Fibroblast of skin of right quadriceps (primary cell): ENCODE measurements at places on chromosomes 6 and 20.

DNA sequence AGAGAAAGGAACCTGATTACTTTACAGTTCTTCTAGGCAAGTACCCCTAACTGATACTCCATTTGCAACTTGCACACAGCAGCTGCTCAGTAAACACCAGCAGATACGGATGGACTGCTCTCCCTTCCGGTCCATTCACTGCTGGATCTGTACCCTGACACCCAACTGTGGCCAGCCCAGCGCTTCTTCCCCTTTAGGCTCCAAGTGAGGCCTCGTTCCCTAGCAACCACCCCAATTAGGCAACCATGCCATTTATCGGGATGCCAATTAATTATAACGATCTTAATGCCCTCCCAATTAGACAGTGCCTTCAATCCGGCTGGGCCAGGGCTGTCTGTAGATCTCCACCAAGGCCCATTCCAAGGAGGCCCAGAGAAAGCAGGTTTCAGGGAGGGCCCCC, 3.2 kb downstream of the SULF2 start:
- no peak for DNase-seq

DNA sequence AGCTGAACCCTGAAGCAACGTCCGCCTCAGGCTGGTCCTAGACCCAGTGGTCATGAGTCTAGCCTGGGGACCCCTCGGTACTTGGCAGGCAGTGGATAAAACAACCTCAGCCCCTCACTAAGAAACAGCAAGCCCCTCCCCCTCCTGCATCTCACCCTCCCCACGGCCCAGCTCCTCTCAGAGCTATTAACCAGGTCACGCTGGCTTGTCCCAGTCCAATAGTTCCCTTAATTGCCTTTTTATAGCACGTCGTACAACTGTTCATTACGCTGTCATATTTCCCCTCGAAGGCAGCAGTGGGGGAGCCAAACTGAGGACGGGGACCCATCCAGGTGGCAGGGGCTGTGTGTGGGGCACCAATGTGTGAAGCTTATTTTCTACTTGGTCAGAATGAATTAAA, 8.6 kb upstream of the SLC32A1 start:
- DNase-seq: no peak

GRCh38 chr20:20369250-20370093, 1.6 kb downstream of the INSM1 start:
- DNase-seq: no peak

DNA sequence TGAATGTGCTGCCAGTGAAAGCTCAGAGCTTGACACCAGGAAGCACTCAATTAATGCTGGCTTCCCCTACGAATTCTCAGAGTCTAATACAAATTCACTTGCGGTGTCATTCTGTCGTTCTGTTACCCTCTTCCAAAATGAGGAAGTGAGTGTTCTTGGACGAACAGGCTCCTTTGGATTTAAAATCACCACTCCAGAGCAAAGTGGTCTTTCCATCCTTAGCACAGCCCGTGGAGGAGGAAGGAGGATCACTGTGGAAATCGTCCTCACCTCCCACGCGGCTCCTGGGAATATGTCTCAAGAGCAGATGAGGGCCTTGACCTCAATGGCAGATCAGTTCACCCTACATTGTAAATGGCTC, 41.7 kb downstream of the RIOK1 start:
- no peak for DNase-seq

DNA sequence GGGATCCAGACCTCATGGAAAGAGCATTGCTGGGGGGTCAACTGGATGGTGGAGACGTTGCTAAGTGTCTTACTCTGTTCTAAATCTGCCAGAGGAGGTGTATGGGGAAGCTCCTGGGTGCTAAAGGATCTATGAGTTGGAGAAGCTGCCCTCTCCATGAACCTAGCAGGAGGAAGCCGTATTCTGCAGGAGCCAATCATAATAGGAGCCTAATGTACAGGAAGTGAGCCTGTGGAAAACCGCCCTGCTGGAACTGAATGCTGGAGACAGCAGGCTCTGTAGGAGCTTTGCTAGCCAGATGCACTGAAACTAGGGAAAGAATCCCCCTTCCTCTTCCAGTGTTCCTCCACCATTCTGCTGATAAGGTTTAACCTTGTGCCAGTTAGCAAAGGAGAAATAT, 10.9 kb downstream of the CASP8AP2 start:
- DNase-seq: peak; percentile 53
